NCI-H526 treated with DMSO at 0.1 percent for 48 hours (cell line): ENCODE measurements at places on chromosomes 5 and 9.

- DNase-seq: no peak
Measured at GRCh38 chr9:95623640-95624039, 106.9 kb upstream of the PTCH1 start.

GRCh38 chr5:139698490-139699146 lies 50.5 kb downstream of the CXXC5 start:
- DNase-seq: peak; percentile 98

GRCh38 chr5:115978779-115979178 lies 16.5 kb downstream of the LVRN start:
- DNase-seq: no peak

DNA sequence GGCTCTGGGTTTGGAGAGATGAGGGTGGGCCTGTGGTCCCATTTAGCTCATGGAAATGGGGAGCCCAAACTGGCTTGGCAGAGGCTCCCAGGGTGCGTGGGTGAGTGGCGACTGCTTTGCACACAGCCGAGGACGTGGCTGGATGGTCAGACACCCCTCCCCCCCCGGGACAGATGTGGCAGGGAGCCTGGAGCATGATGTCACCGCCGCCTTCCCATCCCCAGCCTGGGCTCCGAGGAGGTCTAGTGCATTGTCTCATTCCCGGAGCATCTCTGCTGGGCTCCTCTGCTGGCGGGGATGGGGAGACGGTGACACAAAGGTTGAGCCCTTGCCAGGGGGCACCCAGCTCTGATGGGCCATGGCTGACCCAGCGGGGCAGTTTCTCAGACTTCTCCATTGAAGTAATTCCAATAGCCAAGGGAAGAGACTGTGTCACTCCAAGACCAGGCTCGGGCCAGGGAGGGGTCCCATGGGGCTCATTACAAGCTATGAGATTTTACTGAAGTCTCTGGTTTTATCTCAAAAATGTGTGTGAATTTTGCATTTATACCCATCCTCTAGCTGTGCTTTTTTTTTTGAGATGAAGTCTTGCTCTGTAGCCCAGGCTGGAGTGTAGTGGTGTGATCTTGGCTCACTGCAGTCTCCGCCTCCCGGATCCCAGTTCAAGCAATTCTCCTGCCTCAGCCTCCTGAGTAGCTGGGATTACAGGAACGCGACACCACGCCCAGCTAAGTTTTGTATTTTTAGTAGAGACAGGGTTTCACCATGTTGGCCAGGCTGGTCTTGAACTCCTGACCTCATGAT lies 36.1 kb downstream of the HMCN2 start:
- no peak for DNase-seq

- no peak for DNase-seq
Measured at GRCh38 chr9:6910032-6910431, 152.3 kb downstream of the KDM4C start.

DNA sequence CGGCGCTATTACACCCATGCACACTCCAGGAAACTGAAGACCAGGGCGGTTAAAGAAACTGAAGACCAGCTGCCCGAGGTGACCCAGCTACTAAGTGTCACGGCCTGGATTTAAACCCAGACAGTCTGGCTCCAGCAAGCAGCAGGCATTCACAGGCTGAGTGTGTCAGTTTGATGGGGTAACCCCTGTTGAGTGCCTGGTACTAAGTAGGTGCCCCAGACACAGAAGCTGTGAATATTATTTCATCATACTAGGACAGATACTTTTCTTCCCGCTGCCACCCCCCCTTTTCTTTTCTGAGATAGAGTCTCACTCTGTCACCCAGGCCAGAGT lies 7.3 kb downstream of the ENG start:
- DNase-seq: no peak

DNA sequence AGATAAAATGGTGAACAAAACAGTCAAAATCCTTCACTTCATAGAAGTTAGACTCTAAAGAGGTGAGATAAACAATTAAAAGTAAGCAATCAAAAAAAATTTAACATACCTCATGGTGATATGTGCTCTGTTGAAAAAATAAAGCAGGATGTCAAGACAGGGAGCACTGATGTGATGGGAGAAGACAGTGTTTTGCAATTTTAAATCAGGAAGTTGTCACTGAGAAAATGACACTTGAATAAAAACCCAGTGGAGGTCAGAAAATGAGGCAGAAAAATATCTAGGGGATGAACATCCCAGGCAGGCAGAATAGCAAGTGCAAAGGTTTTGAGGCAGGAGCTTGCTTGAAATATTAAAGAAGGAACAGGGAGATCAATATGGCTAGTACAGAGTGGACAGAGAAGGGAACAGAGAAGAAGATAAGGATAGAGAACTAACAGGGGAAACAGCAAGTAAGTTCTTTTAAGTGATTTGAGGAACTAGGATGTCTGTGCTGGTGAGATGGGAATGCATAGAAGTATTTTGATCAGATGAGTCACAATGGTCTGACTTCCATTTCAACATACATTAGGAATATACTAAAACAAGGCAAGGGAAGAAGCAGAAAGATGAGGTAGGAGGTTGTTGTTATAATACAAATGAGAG lies 130.4 kb downstream of the CHSY3 start:
- DNase-seq: no peak

DNA sequence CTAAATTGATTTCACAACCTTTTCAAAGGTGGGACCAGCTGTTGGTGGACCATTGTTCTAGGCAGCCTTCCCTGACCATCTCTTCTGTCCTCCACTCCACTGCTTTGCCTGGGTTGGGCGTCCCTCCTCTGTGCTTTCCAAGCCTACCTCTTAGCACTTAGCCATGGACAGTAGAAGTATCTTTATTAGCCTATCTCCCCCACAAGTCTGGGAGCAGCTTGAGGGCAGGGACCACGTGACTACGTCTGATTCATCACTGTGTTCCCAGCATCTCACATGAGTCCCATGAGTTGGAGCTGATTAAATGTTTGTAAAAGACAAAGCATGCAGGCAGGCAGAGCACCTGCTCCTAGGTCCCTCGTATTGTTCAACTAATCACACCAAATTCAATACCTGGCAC lies 20.9 kb downstream of the MORN5 start:
- DNase-seq: no peak

GRCh38 chr9:134039386-134040175 lies 14.3 kb downstream of the BRD3OS start:
- no peak for DNase-seq

- DNase-seq: no peak
Measured at GRCh38 chr5:123186771-123187170, 97.7 kb downstream of the PRDM6 start.
